Heart left ventricle (tissue), 16 donors: ENCODE measurements at places on chromosomes 5 and 9. TPM values are rescaled to one million over a fixed set of nuclear protein-coding genes. Genes with fewer than 3 reads are reported as not detected.
A peak's percentile ranks its signal among the peaks of the same experiment; 100 is the strongest.

The SARDH gene
- total RNA-seq = 0.77 TPM

- no peaks in the 10 kb centered on the region for H3K36me3 ChIP-seq
- no peak for DNase-seq
- H3K4me3 ChIP-seq = no peak overlapping the region
- H3K27ac ChIP-seq = no peak overlapping the region
These were observed 133.3 kb downstream of the FAM174A start for GRCh38 chr5:100668511-100668910.

DNA sequence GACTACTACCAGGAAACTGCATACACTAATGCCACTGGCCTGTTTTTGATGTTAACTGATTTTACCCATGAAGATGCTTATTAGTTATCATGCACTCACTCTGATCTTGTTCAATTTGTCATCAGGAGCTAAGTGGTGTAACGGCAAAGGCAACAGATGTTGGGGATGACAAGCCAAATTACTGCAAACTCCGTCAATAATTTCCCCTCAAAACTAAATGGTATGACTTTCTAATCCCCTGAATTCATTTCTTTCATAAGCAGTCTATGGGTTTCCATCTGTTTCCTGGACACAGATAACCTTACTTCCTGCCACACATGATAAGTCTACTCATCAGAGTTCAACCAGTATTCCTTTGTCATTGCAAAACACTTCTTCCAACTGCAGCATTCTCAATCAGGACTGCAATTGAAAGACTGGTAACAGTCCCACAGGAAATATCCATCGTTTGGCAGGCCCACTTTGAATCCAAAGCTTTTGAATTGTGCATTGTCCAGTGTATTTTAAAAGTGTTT lies 96.2 kb upstream of the SMC2 start:
- no peak for DNase-seq
- H3K4me1 ChIP-seq = no peaks in the 10 kb centered on the region
- no peaks in the 10 kb centered on the region for H3K36me3 ChIP-seq
- H3K27me3 ChIP-seq = no peaks in the 10 kb centered on the region
- no peak overlapping the region for H3K27ac ChIP-seq

The ADRA1B gene
- total RNA-seq = 5.4 TPM

DNA sequence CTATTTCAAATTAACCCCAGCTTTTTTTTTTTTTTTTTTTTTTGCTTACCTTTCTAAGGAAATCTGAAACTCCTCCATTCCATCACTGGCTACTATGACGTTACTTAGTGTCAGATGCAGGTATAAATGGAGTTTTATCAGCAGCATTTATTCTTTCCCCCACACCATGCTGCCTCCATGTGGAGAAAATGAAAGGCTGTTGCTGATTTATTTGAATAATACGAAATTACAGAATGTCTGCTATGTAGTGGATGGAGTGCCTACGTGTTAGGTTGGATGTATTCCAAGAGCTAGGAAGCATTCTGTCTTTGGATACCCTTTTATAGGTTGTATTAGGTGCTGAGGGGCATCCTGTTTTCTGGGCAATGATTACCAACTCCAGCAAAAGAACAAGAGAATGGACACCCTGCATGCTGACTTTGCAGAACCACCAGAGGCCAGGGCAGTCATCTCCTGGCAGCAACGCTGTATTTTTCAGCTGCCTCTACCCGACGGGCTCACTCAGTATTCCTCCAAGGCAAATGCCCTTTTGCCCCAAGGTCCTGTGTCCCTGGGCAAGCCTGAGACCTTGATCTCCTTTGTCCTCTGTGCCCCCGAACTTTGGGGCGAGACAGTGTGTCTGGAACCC lies 199.5 kb downstream of the ALDH1A1 start:
- peaks cover 4% of the 10 kb centered on the region for H3K27me3 ChIP-seq
- H3K36me3 ChIP-seq = no peaks in the 10 kb centered on the region
- H3K4me3 ChIP-seq = no peak overlapping the region

- H3K36me3 ChIP-seq = peaks cover 10% of the 10 kb centered on the region
- no peaks in the 10 kb centered on the region for H3K27me3 ChIP-seq
These were observed at the start of gene PDGFRB for GRCh38 chr5:150155258-150156026. PDGFRB (minus strand) TSS chr5:150155845; CDS start chr5:150137047, 18,798 bp downstream.

- H3K4me3 ChIP-seq = no peak overlapping the region
- peak overlapping the region; percentile 54 for H3K27ac ChIP-seq
- DNase-seq = no peak
- H3K36me3 ChIP-seq = no peaks in the 10 kb centered on the region
- no peaks in the 10 kb centered on the region for H3K4me1 ChIP-seq
These were observed 384.3 kb upstream of the RFX3 start for GRCh38 chr9:3909966-3910650.

The OGN gene
- total RNA-seq = 2.8 TPM

DNA sequence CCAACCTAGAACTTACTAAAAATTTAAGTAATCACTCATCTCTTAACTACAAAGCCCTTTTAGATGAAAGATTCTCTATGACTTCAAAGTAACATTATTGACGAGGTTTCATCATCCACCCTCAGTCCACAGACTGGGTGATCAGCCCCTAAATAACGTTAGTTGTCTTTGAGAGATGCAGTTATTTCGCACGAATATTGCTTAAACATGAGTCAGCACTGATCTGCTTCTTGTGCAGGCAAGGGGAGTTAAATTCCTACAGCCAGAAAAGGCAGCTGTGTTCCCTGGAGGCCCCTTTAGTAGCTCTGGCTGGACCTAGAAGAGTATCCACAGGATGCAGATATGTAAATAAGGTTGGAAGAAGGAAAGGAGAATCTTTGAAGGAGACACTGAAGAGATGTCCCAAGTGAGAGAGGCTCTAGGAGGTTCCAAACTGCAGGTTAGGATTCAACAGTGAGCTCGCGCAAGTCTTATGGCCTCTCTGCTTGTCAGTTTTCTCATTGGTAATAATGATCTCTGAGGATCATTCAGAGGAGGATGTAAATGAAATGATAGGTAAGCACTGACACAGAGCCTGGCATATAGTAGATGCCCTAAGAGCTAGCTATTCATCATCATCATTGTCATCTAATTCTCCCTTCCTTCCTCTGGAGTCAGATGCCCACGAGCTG lies 122.2 kb upstream of the MAN2A1 start:
- H3K27me3 ChIP-seq = no peaks in the 10 kb centered on the region
- DNase-seq = no peak
- H3K4me1 ChIP-seq = no peaks in the 10 kb centered on the region
- no peak overlapping the region for H3K4me3 ChIP-seq
- H3K27ac ChIP-seq = no peak overlapping the region

DNA sequence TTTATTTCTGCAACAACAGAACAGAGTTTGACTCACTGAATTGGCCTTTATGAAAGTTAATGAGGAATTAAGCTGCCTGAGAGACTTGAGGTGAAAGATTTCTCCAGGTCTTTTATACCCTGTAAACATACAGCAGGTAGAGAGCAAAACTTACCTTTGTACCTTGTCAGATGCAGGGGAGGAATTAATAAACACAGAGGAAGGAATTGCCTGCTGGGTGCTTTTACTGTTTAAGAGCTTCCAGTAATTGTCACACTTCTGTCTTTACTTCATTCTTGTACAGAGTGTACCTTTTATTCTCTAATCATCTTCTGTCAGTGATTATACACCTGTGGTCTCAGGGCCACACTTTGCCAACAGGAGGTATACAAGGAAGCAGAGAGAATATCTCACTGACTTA lies 94.0 kb upstream of the GRIN3A start:
- DNase-seq = no peak
- H3K27me3 ChIP-seq = no peaks in the 10 kb centered on the region
- H3K4me3 ChIP-seq = no peak overlapping the region
- no peak overlapping the region for H3K27ac ChIP-seq
- no peaks in the 10 kb centered on the region for H3K4me1 ChIP-seq

The CTSV gene
- total RNA-seq = not detected

The ENTREP1 gene
- 26.1 TPM for total RNA-seq

GRCh38 chr9:11011696-11012095 lies 398.9 kb upstream of the PTPRD start:
- no peak overlapping the region for H3K27ac ChIP-seq
- no peaks in the 10 kb centered on the region for H3K27me3 ChIP-seq
- H3K4me3 ChIP-seq = no peak overlapping the region
- no peaks in the 10 kb centered on the region for H3K36me3 ChIP-seq

- peaks cover 4% of the 10 kb centered on the region for H3K27me3 ChIP-seq
- H3K27ac ChIP-seq = no peak overlapping the region
- H3K36me3 ChIP-seq = no peaks in the 10 kb centered on the region
- no peak overlapping the region for H3K4me3 ChIP-seq
- H3K4me1 ChIP-seq = peaks cover 6% of the 10 kb centered on the region
These were observed 174.9 kb upstream of the SMIM23 start for GRCh38 chr5:171610686-171611085.

GRCh38 chr5:56290378-56291078 lies 57.4 kb upstream of the ANKRD55 start:
- no peaks in the 10 kb centered on the region for H3K27me3 ChIP-seq
- no peak for DNase-seq
- no peak overlapping the region for H3K27ac ChIP-seq
- H3K4me1 ChIP-seq = peaks cover 4% of the 10 kb centered on the region
